ENCODE measurements at places on chromosomes 1 and 21.

DNA sequence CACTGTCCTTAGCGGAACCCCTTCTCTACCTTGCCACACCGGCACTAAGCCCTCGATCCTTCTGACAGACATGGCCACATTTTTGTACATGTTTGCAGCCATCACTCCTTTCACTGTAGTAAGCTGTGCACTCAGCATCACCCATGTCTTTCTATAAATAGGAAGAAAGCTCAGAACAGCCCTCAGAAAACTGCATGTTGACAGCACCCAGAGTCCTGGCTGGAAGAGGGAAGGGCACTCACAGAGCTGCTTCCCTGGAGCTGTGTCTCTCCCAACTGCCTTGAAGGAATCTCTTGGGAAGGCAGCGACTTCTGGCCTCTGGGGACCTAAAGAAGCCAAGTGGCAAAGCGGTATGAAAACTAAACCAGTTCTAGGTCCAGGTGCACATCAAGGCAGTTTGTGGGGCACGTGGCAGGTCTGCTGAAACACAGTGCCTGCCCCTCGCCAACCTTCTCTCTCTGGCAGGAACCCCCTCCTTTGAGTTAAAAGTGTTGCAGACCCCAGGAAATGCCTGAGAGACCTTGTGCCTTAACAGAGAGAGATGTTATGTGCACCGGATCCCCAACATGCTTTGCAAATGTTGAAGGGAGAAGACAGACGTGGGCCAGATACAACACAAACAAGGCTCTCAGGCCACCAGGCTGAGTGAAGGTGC is 41.9 kb upstream of the H6PD start:
- DNase-seq = no peak

DNA sequence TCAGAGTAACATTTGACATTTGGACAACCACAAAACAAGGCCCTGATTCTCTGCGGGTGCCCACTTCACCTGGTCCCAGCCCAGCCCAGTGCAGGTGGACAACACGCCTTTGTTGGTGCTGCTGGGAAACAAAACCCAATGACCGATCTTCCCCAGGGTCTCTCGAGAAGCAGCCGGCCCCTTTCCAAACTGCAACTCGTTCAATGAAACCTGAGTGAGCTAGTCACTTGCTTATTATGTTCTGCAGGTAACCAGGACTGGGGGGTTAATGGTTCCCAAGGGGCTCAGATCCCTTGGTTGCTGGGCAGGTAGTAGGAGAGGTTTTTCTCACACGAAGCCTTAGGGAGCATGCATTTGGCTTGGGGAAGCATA is 42.9 kb downstream of the ABCG1 start:
- no peak for DNase-seq

DNA sequence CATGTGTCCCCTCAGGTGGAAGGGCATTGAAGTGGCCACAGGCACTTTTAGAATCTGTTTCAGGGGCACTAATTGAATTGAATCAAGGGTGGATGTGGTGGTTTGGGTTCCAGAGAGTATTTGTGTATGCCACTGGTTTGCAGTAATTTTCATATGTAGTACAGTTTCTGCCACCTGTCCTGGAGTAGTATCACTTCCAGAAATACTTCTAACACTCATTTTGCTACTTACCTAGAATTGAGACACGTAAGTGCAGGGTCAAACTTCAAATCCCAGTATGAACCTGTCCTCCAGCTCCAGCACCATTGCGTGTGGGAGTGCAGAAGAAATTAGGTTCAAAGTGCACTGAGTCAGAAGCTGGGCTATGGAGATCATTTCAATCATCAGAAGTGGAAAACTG is 26.8 kb downstream of the RSPH1 start:
- no peak for DNase-seq

DNA sequence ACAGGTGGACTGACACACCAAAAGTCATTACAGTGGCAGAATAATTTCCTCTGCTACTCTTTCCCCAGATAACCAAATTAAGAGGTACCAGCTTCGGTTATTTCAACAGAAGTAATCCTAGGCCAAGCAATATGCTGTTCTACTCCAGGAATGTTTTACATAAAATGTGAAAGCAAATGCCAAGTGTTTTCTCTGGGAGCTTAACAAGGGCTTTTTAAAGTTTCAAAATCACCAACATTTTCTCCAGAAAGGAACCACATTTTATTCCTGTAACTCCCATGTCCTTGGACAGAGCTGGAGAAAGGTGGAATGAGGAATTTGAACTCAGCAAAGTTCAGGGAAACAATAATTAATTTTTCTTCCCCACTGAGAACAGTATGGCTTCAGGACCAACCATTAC is 27.2 kb downstream of the CNN3 start:
- DNase-seq = no peak

- peak; percentile 60 for DNase-seq
Measured at GRCh38 chr1:21937372-21938121, 437 bp upstream of the HSPG2 start.

DNA sequence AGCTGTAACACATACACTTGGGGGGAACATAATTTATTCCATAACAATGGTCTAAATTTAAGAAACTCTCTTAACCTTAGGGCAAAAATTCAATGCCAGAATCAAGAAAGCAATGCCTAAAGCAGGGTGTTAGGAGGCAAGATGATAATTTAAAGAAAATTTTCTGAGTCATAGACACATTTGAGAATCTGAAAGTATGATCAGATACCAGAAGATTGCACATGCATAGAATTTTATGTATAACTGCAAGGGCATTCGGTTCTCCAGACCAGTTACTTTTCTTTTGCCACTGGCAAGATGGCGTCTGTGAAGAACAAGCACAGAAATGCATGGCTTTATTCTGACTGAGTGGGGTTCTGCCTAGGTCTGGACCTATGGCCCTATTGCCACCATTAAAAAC is 64.4 kb upstream of the IPO9 start:
- DNase-seq = no peak

DNA sequence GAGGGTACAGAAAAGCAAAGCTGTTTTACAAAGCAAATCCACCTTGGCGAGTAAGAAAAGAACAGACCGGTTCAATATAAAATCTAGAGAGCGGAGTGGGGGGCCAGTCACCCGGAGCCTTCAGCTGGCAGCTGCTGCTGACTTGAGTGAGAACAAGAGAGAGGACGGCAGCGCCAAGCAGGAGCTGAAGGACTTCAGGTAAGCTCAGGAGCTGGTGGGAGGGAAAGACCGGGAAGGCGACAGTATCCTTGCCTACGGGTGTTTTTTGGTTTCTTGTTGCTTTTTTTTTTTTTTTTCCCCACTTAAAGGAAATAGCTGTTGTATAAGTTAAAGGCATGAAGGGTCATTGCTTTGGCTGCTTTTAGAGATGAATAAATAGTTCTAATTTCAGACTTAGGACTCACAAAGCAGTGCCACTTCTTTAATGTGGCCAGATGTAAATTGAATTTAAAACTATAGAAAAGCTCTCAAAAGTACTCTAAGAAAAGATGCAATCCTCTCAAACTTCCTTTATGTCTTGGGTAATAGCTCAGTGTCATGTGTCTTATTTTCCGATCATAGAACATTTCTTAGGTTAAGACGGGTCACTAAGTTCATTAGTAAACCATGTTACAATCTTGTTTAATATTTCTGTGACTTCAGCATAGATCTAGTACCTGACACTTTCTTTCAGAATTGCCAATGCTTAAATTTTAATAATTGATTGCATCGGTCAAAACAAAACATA is 82.8 kb downstream of the PRDM2 start:
- DNase-seq = no peak

DNA sequence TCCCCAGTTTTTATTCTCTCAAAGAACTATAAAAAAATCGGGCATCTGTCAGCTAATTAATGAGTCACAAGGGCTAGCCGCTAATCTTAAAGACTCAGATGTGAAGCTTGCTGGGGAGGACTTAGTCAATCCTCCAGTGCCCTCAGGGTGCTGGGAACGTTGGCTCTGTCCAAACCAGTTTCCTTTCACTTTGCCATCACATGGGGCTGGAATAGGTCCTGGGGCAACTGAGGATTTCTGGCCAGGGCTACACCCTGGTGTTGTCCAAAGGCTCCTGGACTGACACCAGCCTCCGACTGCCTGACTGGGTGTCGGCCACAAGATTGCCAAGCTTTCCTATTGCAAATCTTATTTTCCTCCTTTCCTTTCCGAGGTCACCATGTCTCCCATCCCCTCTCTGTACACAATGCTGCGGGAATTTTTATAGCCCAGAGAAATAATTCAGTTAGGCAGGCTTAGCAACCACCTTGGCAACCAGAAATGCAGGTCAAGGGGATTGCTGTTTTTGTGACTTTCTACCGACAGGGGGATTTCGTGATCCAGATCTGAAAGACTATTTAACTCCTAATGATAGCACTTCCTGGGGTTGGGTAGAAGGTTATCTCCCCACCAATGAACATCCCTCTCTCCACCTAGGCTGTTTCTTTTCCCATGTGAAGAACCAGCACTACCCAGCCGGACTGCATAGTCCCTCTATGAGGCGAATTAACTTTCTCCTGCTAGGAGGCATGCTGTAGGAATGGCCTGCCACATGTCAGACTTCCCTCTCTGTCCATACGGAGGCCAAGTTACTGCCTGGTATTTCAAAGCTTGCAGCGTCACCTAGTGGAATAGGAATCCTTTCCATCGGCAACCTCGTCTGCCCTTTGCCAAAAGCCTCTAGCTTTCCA is 29.9 kb upstream of the CTBS start:
- peak; percentile 73 for DNase-seq

GRCh38 chr1:60989749-60990713 is 92.3 kb upstream of the NFIA start:
- DNase-seq = no peak

GRCh38 chr1:68112835-68113243 is 62.4 kb upstream of the DIRAS3 start:
- DNase-seq = peak; percentile 54

GRCh38 chr21:31133243-31133830 is 95.1 kb upstream of the KRTAP19-8 start:
- DNase-seq = no peak

DNA sequence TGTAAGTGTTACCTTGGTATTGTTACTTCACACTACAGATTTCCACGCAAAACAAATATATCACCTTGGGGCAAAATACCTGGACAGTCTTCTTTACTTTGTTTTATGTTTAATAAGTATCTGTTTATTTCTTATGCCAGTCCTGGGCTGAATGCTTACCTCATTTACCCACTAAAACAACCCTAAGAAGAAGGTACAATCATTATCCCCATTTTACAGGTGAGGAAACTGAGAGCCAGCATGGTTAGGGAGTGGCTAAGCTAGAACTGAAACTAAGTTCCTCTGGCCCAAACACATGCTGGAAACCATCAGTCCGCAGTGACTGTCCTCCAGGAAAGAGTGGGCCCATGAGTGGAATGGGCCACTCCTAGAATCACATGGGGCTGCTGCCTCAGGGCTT is 13.0 kb upstream of the GUCA2B start:
- DNase-seq = no peak

- DNase-seq = no peak
Measured at GRCh38 chr1:46110521-46110920, 21.9 kb downstream of the PIK3R3 start.

- DNase-seq = no peak
Measured at GRCh38 chr1:31510304-31510703, 66.0 kb upstream of the TINAGL1 start.

All from HCT116 (cell line).